Naive B cell (primary cell): ENCODE measurements at places on chromosomes 4 and X. TPM values are rescaled to one million over a fixed set of nuclear protein-coding genes. Genes with fewer than 3 reads are reported as not detected.
A peak's percentile ranks its signal among the peaks of the same experiment; 100 is the strongest.

- peak overlapping the region; percentile 47 for H3K27ac ChIP-seq
- no peak overlapping the region for H3K4me3 ChIP-seq
- no peaks in the 10 kb centered on the region for H3K27me3 ChIP-seq
- H3K36me3 ChIP-seq: peaks cover 5% of the 10 kb centered on the region
These were observed 2.6 kb downstream of the INTS6L start for GRCh38 chrX:135522878-135523693.

- peaks cover 9% of the 10 kb centered on the region for H3K36me3 ChIP-seq
- no peak overlapping the region for H3K27ac ChIP-seq
- no peak for DNase-seq
- no peak overlapping the region for H3K4me3 ChIP-seq
These were observed 63.4 kb downstream of the HTRA3 start for GRCh38 chr4:8332891-8333331.

DNA sequence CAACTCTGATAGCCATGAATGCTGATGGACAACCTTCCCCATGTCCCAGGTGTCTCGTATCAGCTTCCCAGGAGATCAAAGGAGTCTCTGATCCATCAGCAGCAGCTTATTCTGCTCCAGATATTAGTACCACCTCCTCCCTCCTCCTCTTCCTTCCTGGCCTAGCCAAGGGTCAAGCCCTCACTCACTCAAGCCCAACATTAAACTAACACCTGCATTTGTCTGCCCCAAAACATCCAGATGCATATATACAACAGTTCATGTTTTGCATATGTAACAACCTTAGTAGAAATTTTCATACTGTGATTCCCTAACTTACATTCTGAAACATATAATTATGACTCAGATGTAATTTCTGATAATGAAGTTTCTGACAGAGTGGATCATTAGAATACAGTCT is 29.9 kb downstream of the BCLAF3 start:
- peaks cover 3% of the 10 kb centered on the region for H3K36me3 ChIP-seq
- H3K4me1 ChIP-seq: no peaks in the 10 kb centered on the region
- DNase-seq: no peak
- peak overlapping the region; percentile 44 for H3K4me3 ChIP-seq
- H3K27me3 ChIP-seq: no peaks in the 10 kb centered on the region
- H3K27ac ChIP-seq: no peak overlapping the region

- no peak overlapping the region for H3K27ac ChIP-seq
- no peaks in the 10 kb centered on the region for H3K36me3 ChIP-seq
- H3K27me3 ChIP-seq: no peaks in the 10 kb centered on the region
These were observed 1176.8 kb downstream of the FAM133A start for GRCh38 chrX:94850811-94851210.

DNA sequence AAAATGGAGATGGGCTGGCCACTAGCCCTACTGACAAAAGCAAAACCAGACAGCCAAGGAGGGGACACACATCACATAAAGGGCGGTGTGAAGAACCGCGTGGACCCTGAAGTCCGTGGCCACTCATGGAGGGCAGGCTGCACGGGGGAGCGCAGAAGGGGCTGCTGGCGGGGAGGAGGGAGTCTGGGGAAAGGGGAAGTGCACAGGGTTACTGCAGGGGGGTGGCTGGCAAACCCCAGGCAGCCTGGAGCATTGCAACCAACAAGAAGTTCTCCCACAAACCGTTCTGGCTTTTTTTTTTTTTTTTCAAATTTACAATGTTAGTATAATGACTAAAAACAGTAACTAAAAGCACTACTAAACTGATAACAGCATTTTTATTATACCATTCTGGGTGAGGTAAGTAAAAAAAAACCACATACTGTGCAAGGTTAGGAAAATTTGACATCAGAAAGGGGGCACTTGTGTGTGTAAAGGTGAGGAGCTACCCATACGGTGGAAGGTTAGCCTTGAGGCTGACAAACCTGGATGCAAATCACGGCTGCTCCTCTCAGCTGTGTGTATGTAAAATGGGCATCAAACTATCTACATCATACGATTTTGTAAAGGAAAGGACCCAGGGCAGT is 87.1 kb downstream of the TSPAN5 start:
- DNase-seq: no peak
- H3K36me3 ChIP-seq: peaks cover 6% of the 10 kb centered on the region
- peaks cover 10% of the 10 kb centered on the region for H3K4me1 ChIP-seq
- H3K27ac ChIP-seq: no peak overlapping the region
- H3K27me3 ChIP-seq: no peaks in the 10 kb centered on the region
- no peak overlapping the region for H3K4me3 ChIP-seq

- H3K27ac ChIP-seq: no peak overlapping the region
- no peak for DNase-seq
- no peaks in the 10 kb centered on the region for H3K27me3 ChIP-seq
- H3K4me1 ChIP-seq: no peaks in the 10 kb centered on the region
These were observed 815.0 kb upstream of the PCDH10 start for GRCh38 chr4:132334081-132334480.

The FABP2 gene
- polyA plus RNA-seq: not detected

GRCh38 chr4:137375111-137375850 is 157.0 kb downstream of the PCDH18 start:
- H3K4me3 ChIP-seq: no peak overlapping the region
- no peak for DNase-seq
- no peaks in the 10 kb centered on the region for H3K27me3 ChIP-seq
- H3K4me1 ChIP-seq: no peaks in the 10 kb centered on the region
- H3K36me3 ChIP-seq: no peaks in the 10 kb centered on the region

- DNase-seq: no peak
- H3K4me3 ChIP-seq: no peak overlapping the region
- H3K27ac ChIP-seq: no peak overlapping the region
- no peaks in the 10 kb centered on the region for H3K36me3 ChIP-seq
- H3K27me3 ChIP-seq: peaks cover 25% of the 10 kb centered on the region
These were observed 35.4 kb upstream of the PDLIM3 start for GRCh38 chr4:185570727-185571126.

DNA sequence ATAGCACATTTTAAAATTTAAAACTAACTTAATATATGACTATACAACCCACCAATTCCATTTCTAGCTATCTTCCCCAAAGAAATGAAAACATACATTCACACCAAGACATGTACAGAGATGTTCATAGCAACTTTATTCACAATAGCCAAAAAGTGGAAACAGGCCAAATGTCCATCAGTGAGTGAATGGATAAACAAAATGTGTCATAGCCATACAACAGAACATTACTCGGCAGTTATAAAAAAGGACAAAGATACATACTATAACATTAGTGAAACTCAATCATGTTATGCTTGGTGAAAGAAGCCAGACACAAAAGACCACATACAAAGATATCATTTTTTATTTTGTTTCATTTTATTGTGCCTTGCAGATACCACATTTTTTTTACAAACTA is 396.8 kb downstream of the PACRGL start:
- no peak overlapping the region for H3K4me3 ChIP-seq
- no peaks in the 10 kb centered on the region for H3K4me1 ChIP-seq
- no peak overlapping the region for H3K27ac ChIP-seq
- no peaks in the 10 kb centered on the region for H3K36me3 ChIP-seq

DNA sequence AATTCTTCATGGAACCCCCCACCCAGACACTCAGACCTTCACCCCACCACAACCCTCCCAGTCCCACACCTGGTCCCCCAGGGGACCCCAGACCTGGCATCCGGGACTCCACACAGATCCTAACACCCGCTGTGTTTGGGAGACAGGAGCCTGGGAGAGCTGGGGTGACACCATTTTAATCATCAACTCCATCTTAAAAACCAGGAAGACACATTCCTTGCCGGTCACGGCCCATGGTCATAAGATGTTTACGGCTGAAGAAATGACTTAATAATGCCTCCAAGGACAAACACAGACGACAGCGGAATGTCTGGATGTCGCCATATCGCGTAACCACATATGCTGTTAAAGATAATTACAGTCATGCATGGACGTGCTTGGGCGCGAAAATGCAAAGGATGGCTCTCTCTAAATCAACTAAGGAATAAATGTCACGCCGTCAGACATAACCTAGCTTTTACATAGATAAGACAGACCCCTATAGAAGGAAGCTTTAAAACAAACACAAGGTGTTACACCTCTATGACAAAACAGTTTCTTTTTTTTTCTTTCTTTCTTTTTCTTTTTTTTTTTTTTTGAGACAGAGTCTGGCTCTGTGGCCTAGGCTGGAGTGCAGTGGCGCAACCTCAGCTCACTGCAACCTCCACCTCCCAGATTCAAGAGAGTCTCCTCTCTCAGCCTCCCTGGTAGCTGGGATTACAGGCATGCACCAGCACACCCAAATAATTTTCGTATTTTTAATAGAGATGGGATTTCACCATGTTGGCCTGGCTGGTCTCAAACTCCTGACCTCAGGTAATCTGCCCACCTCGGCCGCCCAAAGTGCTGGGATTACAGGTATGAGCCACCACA is 2.1 kb upstream of the DHRSX start:
- no peak for DNase-seq
- H3K4me3 ChIP-seq: peak overlapping the region; percentile 22
- no peaks in the 10 kb centered on the region for H3K27me3 ChIP-seq
- peaks cover 34% of the 10 kb centered on the region for H3K4me1 ChIP-seq
- no peak overlapping the region for H3K27ac ChIP-seq

The PNMA6F gene
- not detected for polyA plus RNA-seq

GRCh38 chr4:140125374-140125773 is 28.6 kb downstream of the MAML3 start:
- no peak for DNase-seq
- H3K4me1 ChIP-seq: peaks cover 16% of the 10 kb centered on the region
- peaks cover 5% of the 10 kb centered on the region for H3K36me3 ChIP-seq
- no peak overlapping the region for H3K27ac ChIP-seq
- H3K27me3 ChIP-seq: no peaks in the 10 kb centered on the region
- H3K4me3 ChIP-seq: no peak overlapping the region

DNA sequence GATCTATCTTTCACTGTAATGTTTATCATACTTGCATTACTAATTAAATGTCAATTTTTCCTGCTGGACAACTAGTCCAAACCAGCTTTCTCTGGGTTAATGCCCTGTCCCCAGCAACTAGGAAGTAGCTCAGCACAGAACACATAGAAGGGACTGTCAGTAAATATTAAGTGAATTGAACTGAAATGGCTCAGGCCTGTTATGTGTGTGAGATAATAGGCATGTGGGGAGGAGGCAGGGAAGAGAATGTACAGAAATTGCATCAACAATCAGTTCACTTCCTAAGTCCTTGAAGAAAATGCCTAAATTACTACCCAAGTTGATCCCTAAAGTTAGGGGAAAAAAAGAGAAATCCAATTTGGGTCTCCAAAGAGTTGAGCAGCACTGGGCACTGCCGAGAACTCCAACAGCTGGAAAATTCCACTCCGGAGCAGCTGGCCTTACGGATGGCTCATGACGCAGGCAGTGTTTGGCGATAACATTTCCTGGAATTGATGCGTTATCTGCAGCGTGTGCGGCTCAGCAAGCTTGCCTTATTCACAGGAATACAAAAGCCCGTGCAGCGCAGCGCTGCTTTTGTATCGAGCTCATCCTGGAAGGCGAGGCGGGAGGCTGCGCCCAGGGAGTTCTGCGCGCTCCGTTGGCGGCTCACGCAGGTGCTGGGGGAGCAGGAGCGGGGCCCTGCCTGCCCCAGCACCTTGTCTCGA is 297.3 kb upstream of the LCORL start:
- no peak overlapping the region for H3K27ac ChIP-seq
- no peak for DNase-seq
- H3K27me3 ChIP-seq: peaks cover 6% of the 10 kb centered on the region
- no peak overlapping the region for H3K4me3 ChIP-seq
- no peaks in the 10 kb centered on the region for H3K36me3 ChIP-seq

DNA sequence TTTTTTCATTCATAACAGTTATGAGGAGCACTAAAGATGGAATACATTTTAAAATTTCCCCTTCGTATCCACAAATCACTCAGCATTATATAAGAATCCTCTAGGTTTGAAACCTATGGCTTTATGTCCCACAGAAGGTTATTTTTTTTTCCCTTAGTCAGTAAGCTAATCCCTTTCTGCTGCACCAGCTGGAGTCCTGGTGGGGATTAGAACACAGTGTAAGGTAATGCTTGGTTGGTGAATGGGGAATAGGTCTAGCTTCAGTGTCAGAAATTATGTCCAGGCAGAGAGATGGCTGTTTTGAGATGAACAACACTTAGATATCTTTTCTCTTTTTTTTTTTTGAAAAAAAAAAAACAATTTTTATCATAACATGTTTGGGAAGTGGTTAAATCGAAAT is 116.6 kb downstream of the RASGEF1B start:
- H3K4me3 ChIP-seq: no peak overlapping the region
- no peak overlapping the region for H3K27ac ChIP-seq
- DNase-seq: no peak
- H3K4me1 ChIP-seq: no peaks in the 10 kb centered on the region
- H3K36me3 ChIP-seq: no peaks in the 10 kb centered on the region
- H3K27me3 ChIP-seq: peaks cover 10% of the 10 kb centered on the region

The FAM9C gene
- polyA plus RNA-seq: not detected

DNA sequence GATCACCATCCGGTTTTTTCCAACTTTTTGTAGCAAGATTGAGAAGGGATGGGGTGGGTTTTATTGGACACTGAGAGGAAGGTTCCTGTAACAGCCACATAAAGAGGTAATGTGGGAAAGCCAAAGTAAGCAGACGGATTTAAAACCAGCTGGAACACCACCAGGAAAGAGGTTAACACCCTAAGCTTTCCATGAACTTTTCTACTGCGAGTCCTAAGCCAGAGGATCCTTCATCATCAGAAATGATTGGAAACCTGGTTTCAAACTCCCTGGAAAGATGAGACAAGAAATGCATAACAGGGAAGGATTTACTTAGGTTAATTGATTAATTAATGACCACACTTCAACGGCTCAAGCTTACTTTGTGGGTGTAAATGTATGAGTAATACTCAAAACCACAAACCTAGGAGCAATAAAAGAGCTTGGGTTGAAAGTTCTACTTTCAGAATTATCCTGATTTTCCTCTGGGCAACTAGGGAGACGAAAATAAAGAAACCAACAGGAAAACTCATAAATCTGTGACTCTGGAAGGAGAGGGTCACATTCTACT is 91.5 kb downstream of the COX18 start:
- H3K27ac ChIP-seq: no peak overlapping the region
- DNase-seq: no peak
- H3K27me3 ChIP-seq: no peaks in the 10 kb centered on the region
- no peak overlapping the region for H3K4me3 ChIP-seq

- DNase-seq: no peak
- H3K27me3 ChIP-seq: peaks cover 38% of the 10 kb centered on the region
These were observed 52.2 kb upstream of the BLTP1 start for GRCh38 chr4:122099896-122100295.

The C1GALT1C1 gene
- polyA plus RNA-seq: 8.6 TPM

The CDX4 gene
- polyA plus RNA-seq: not detected

- peak overlapping the region; percentile 89 for H3K27ac ChIP-seq
- H3K27me3 ChIP-seq: no peaks in the 10 kb centered on the region
- DNase-seq: no peak
These were observed 36.4 kb downstream of the FAM193A start for GRCh38 chr4:2572866-2573265.

DNA sequence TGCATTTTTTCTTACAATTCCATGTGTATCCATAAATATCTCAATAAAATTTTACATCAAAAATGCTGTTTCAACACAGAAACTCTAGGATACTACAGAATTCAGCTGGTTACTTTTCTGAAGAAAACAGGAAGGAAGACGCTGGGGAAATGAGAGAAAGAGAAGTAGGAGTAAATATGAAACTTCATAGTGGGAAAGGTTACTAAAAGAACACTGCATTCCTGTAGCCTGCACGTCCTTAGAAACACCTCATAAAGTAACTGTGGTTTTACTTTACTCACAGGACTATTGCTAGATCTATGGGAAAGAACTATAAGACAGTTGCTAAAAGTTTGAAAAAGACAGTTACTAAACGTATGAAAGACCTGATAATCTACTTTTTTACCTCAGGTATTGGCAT is 23.1 kb downstream of the ATP11C start:
- no peaks in the 10 kb centered on the region for H3K27me3 ChIP-seq
- no peak overlapping the region for H3K4me3 ChIP-seq
- no peak overlapping the region for H3K27ac ChIP-seq
- H3K4me1 ChIP-seq: peaks cover 13% of the 10 kb centered on the region
- H3K36me3 ChIP-seq: no peaks in the 10 kb centered on the region
